ENCODE measurements at places on chromosomes 1 and 21.
A peak's percentile ranks its signal among the peaks of the same experiment; 100 is the strongest.

- no peak for DNase-seq
Observed at GRCh38 chr1:65615859-65616258, 176.8 kb upstream of the PDE4B start.

DNA sequence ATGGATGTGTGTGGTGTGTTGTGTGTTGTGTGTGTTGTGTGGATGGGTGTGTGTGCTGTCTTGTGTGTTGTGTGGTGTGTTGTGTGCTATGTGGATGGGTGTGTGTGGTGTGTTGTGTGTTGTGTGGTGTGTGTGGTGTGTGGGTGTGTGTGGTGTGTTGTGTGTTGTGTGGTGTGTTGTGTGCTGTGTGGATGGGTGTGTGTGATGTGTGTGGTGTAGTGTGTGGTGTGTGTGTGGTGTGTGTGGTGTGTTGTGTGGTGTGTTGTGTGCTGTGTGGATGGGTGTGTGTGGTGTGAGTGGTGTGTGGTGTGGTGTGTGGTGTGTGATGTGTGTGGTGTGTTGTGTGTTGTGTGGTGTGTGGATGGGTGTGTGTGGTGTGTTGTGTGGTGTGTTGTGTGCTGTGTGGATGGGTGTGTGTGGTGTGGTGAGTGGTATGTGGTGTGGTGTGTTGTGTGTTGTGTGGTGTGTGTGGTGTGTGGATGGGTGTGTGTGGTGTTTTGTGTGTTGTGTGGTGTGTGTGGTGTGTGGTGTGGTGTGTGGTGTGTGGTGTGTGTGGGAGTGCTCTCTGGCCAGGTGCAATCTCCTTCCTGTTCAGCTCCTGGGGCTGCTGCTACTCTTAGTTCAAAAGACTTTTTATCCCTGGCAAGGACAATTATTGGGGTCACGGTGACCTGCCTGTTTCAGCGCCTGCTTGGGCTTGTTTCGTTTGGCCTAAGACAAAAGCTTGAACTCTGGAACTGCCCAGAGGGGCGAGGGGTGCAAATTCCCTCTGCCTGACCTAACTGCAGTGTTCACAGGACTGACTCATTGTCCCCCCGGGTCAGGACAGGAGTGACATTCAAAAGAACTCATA lies 101.1 kb downstream of the UBIAD1 start:
- DNase-seq, result no peak

- no peak for DNase-seq
Observed at GRCh38 chr1:10597492-10598388, 123.0 kb downstream of the PEX14 start.

- no peak for DNase-seq
Observed at GRCh38 chr1:247531937-247532336, 4.3 kb downstream of the OR2C3 start.

DNA sequence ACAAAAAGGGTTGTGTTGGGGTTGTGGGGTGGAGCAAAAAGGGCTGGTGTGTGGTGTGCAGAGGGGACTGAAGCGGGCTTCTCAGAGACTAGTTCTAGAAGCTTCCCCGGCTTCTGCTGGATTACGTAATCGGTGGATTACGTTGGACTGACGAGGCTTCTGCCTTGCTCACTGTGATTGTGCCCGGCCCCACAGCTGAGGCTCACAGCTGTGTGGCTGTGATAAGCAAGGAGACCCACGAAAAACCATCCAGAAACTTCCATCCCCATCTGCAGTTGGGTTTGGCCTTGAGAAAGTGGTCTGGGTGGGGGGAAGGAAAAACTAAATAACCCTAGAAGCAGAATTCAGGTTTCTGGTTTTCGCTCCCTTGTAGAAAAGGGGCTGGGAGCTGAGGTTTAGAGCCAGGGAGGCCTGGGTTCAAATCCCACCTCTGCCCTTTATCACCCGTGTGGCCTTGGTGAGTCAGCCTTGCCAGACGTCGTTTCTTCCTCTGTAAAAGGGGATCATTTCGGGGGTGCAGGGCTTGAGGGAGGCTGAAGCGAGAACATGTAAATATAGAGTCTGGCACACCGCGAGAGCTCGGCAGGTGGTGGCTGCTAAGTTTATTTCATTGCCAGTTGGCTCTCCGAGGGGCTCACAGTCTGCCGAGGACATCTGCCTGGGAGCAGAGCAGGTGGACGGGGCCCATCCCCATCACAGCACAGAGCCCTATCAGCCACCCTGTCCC lies 30.4 kb upstream of the DISP3 start:
- no peak for DNase-seq

DNA sequence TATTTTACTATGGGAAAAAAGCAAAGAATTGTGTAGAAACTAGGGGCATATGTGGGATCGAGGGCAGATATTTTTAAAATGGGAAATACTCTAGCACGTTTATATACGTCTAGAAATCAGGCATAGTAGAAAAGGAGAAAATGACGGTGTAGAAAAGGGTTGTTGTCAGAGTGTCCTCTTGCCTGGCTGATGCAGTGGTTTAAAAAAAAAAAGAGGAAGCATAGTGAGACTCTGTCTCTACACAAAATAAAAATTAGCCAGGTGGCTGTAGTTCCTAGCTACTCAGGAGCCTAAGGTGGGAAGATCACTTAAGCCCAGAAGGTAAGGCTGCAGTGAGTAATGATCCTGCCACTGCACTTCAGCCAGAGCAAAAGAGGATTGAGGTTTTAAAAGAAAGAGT lies 64.7 kb upstream of the LRRC7 start:
- DNase-seq, result no peak

- no peak for DNase-seq
Observed at GRCh38 chr1:173044656-173045055, 6.1 kb downstream of the TNFSF18 start.

GRCh38 chr1:24903955-24904730 lies 25.9 kb downstream of the RUNX3 start:
- peak; percentile 7 for DNase-seq

DNA sequence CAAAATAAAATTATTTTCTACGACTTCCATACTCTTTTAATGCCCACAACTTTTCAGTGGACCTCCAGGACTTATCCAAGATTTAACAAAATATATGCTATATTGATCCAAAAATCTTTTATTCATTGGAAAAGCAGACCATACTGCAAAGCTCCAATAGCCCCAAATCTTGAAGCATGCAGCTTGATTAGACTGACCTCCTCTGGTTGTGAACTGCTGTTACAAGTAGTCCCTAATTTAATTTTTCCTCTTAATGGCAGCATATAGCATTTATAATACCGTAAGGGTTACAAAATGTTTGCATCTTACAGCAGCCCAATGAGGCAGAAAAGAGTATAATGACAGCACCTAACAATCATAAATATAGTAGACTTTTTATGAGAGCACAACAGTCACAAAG lies 49.8 kb downstream of the TPR start:
- DNase-seq, result no peak

GRCh38 chr1:170355267-170355801 lies 176.6 kb upstream of the GORAB start:
- no peak for DNase-seq

DNA sequence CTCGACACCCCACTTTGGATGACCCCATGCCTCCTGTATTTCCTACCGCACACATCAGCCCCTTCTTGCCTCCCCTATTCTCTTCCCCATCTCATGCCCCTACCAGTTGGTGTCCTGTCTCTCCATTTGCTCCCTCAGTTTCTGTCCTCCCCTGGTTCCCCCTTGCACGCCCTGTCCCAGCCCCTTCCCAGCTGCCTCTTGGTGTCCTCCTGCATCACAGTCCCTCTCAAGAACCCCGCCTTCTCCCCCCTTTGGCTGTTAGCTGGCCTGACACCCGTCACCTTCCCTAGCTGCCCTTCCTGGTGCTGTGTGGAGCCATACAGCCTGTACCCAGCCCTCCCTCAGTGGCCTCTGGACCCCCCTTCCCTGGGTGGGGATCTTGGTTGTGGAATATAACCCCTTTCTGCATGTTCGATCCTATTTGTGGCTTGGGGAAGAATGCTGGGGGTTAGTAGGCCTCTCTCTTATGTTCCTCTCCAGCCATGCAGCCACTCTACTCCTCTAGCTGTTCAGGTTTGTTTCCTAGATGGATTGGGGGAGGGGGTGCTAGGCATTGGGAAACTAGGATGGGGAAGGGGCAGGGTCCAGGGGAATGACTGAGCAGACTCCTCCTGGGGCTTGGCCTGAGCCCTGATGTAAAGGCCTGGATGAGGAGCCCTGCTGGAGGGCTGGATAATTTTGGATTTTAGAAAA lies 41.4 kb upstream of the NFASC start:
- no peak for DNase-seq

GRCh38 chr1:198776602-198777029 lies 137.8 kb downstream of the PTPRC start:
- DNase-seq, result no peak
